NCI-H748 treated with DMSO at 0.1 percent for 48 hours (cell line): ENCODE measurements at places on chromosomes 7 and 10.
A peak's percentile ranks its signal among the peaks of the same experiment; 100 is the strongest.

GRCh38 chr7:105131033-105131656 is 117.1 kb downstream of the KMT2E start:
- no peak for DNase-seq

GRCh38 chr7:17302575-17303142 is 4.2 kb downstream of the AHR start:
- DNase-seq: peak; percentile 40

DNA sequence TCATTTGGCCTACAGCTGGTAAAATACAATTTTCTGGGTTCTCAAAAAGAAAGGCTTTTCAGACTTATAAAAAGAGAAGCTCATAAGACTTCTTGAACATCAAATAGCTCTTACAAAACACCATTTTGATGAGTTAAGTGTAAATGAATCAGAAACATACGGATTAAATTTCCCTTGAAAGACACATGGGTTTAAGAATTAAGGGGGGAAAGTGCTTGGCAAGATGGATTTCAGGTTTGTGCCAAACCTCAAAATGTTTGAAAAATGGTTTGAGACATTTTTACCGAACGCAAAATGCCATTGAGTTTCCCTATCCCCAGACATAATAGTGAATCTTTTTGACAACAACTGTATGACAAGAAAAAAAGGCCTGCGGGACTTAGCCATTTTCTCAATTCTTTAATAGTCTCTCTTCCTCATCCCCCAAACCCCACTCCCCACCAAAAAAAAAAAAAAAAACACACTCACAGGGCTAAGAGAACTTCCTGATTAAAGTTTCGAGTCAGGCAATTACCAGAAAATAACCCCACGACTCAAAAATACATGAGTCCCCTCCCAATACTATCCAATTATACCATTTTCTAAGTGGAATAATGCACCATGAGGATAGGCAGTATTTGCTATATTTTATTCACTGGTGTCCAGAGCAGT is 260.1 kb downstream of the TRIL start:
- no peak for DNase-seq

DNA sequence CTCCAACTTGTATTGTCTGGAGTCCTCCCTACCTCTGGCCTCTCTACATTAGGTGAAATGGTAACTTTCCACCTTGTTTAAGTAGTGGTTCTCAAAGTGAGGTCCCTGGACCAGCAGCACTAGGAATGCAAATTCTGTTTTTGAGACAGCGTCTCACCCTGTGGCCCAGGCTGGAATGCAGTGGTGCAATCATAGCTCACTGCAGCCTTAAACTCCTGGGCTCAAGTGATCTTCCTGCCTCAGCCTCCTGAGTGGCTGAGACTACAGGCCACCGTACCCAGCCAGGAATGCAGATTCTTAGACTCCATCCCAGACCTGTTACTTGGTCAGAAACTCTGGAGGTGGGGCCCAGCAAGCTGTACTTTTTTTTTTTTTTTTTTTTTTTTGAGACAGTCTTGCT is 6.8 kb upstream of the TBL2 start:
- no peak for DNase-seq

GRCh38 chr10:79490400-79491142 is 21.8 kb upstream of the EIF5AL1 start:
- DNase-seq: no peak
